ENCODE measurements at places on chromosomes 11 and 22. TPM values are rescaled to one million over a fixed set of nuclear protein-coding genes. Genes with fewer than 3 reads are reported as not detected.

Gene C22orf31
- not detected for total RNA-seq

- no peak overlapping the region for H3K27ac ChIP-seq
- H3K36me3 ChIP-seq, result no peaks in the 10 kb centered on the region
- H3K4me1 ChIP-seq, result peaks cover 7% of the 10 kb centered on the region
- no peak for DNase-seq
- H3K4me3 ChIP-seq, result no peak overlapping the region
- no peaks in the 10 kb centered on the region for H3K27me3 ChIP-seq
Observed at GRCh38 chr11:75802021-75802912, 12.7 kb upstream of the UVRAG start.

- DNase-seq, result no peak
- no peaks in the 10 kb centered on the region for H3K27me3 ChIP-seq
- H3K27ac ChIP-seq, result no peak overlapping the region
- H3K4me3 ChIP-seq, result no peak overlapping the region
- H3K36me3 ChIP-seq, result no peaks in the 10 kb centered on the region
Observed at GRCh38 chr11:2748814-2749554, 49.2 kb upstream of the KCNQ1OT1 start.

Gene CFAP300
- not detected for total RNA-seq

- peaks cover 7% of the 10 kb centered on the region for H3K36me3 ChIP-seq
- no peaks in the 10 kb centered on the region for H3K27me3 ChIP-seq
- peaks cover 63% of the 10 kb centered on the region for H3K4me1 ChIP-seq
- peak; percentile 86 for DNase-seq
- peak overlapping the region; percentile 72 for H3K27ac ChIP-seq
Observed at GRCh38 chr11:65899356-65900124, 648 bp downstream of the FOSL1 start.

Gene CD3G
- total RNA-seq, result 128 TPM

- H3K27me3 ChIP-seq, result peaks cover 29% of the 10 kb centered on the region
- peaks cover 2% of the 10 kb centered on the region for H3K36me3 ChIP-seq
- DNase-seq, result no peak
- H3K4me1 ChIP-seq, result peaks cover 26% of the 10 kb centered on the region
- H3K4me3 ChIP-seq, result no peak overlapping the region
Observed at GRCh38 chr11:59173964-59174663, 2.2 kb downstream of the DTX4 start.

DNA sequence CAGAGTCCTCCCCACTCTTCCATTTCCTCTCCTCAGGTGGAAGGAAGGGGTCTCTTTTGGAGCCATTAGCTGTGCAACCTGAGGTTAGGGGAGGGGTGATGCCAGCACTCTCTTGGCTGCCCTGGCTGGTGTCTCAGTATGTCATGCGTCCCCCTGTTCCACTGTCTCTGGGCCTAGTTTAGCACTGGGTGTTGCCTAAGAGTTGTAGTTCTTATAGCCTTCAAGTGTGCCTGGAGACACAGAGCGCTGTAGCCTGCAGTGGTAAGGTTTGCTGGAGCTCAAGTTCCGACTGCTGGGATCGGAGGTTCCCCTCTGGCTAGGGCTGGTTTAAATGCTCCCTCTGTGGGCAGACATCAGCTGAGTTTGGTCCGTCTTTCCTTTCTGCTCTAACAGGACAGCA lies 20.9 kb downstream of the OR10D3 start:
- no peak overlapping the region for H3K4me3 ChIP-seq
- no peaks in the 10 kb centered on the region for H3K36me3 ChIP-seq
- H3K4me1 ChIP-seq, result no peaks in the 10 kb centered on the region
- DNase-seq, result no peak

GRCh38 chr11:94031625-94032024 lies 10.5 kb downstream of the HEPHL1 start:
- H3K27me3 ChIP-seq, result peaks cover 6% of the 10 kb centered on the region
- H3K4me1 ChIP-seq, result no peaks in the 10 kb centered on the region
- H3K4me3 ChIP-seq, result no peak overlapping the region
- H3K36me3 ChIP-seq, result peaks cover 1% of the 10 kb centered on the region
- H3K27ac ChIP-seq, result no peak overlapping the region

DNA sequence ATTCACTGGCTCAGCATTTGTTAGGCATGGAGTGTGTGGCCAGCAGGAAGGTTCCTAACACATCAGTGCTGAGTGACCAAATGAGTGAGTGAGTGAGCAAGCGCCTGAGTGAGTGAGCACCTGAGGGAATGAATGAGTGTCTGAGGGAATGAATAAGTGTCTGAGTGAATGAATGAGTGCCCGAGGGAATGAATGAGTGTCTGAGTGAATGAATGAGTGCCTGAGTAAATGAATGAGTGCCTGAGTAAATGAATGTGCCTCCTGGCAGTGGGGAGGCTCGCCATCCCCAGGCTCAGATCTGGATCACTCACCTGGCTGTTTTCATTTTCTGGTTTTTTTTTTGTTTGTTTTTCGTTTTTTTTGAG lies 52.1 kb upstream of the TCF20 start:
- H3K4me1 ChIP-seq, result peaks cover 26% of the 10 kb centered on the region
- no peak for DNase-seq
- peaks cover 3% of the 10 kb centered on the region for H3K36me3 ChIP-seq
- H3K27ac ChIP-seq, result no peak overlapping the region

GRCh38 chr22:21044931-21045584 lies 688 bp upstream of the LRRC74B start:
- no peak for DNase-seq
- H3K36me3 ChIP-seq, result no peaks in the 10 kb centered on the region
- H3K4me3 ChIP-seq, result peak overlapping the region; percentile 84
- peaks cover 20% of the 10 kb centered on the region for H3K27me3 ChIP-seq
- H3K4me1 ChIP-seq, result peaks cover 24% of the 10 kb centered on the region

Gene OR4D5
- not detected for total RNA-seq

Gene ASPHD2
- 18.1 TPM for total RNA-seq

DNA sequence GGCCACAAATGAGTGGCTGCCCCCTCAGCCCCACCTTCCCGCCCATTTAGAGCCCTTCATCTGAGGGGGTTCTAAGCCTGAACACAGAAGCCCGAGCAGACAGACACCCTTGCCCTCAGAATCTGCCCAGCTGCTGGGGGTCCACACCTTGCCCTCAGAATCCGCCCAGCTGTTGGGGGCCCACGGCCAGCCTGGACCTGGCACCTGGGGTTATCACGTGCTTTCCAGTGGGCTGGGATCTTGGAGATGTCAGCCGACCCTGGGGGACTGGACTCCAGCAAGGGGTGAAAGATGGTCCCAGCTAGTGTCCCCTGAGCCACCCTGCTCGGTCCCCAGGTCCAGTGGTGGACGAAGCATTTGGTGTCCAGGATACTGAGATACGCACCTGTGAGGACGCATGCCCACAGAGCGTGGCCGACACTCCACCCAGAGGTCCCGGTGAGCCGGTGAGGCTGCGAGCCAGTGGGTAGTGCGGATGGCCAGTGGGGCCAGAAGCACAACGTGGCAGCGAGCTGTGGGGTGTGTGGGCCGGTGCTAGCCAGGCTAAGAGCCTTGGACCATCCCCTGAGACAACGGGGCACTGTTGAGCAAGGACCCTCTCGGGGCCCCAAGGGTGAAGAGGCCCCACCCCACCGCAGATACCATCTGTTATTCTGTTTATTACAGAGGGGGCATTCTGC lies 3.1 kb upstream of the CTSD start:
- no peaks in the 10 kb centered on the region for H3K27me3 ChIP-seq
- H3K27ac ChIP-seq, result no peak overlapping the region
- H3K36me3 ChIP-seq, result no peaks in the 10 kb centered on the region
- DNase-seq, result peak; percentile 0

DNA sequence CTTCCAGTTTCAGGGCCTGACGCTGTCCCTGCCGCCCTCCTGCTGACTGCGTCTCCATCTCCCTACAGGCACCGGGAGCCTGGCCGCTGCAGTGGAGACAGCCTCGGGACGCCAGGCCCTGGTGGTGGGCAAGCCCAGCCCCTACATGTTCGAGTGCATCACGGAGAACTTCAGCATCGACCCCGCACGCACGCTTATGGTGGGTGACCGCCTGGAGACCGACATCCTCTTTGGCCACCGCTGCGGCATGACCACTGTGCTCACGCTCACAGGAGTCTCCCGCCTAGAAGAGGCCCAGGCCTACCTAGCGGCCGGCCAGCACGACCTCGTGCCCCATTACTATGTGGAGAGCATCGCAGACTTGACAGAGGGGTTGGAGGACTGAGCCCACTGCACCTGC lies 7.0 kb downstream of the PDXP start:
- DNase-seq, result no peak
- peaks cover 26% of the 10 kb centered on the region for H3K4me1 ChIP-seq
- no peak overlapping the region for H3K27ac ChIP-seq
- H3K27me3 ChIP-seq, result no peaks in the 10 kb centered on the region

GRCh38 chr11:93735627-93736026 lies 5.7 kb downstream of the TAF1D start:
- DNase-seq, result no peak
- H3K4me3 ChIP-seq, result peak overlapping the region; percentile 85
- H3K27ac ChIP-seq, result peak overlapping the region; percentile 100
- no peaks in the 10 kb centered on the region for H3K27me3 ChIP-seq
- peaks cover 75% of the 10 kb centered on the region for H3K4me1 ChIP-seq
- H3K36me3 ChIP-seq, result peaks cover 66% of the 10 kb centered on the region

- H3K36me3 ChIP-seq, result peaks cover 2% of the 10 kb centered on the region
- no peak for DNase-seq
- H3K4me1 ChIP-seq, result peaks cover 46% of the 10 kb centered on the region
- H3K27ac ChIP-seq, result no peak within 1 kb of the TSS
Observed at GRCh38 chr11:119340335-119341221, at the start of gene C1QTNF5. TSS of gene C1QTNF5 (minus strand) at chr11:119340883. CDS start at chr11:119340397, 486 bp downstream.

Gene TMEM191B
- total RNA-seq, result 1.9 TPM

Gene PRRG4
- 0.37 TPM for total RNA-seq

DNA sequence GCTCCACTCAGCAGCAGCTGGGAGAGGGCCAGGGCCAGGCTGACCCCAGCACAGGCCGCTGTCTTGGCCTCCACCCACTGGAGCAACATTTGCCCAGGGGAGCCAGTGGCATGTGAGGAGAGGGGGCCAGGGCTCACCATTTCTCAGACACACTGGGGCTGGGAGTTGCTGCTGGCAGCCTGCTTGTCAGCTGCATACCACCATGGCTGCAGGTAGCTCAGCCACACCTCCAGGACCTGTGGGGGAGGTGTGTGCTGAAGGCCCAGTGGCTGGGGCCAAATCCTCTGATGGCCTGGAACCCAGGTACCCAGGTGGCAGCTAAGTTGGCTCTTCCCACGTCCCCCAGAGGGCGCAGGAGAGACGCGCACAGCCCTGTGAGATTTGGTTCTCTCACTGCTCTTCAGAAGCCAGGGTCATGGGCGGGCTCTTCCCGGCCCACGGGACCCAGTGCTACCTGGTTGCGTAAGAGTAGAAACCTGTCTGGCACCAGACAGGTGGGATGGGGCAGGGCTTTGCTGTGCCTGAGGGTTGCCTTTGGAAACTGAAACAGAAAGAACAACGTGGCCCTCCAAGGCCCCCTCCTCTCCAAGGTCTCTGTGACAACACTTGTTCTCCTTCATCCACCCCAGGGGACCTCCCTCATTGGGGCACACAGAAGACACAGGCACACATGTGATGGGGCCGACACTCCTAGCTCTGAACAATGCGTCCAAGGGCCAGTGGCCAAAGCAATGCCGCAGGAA lies 98.8 kb downstream of the MED15 start:
- H3K4me1 ChIP-seq, result peaks cover 14% of the 10 kb centered on the region
- H3K4me3 ChIP-seq, result no peak overlapping the region
- H3K27me3 ChIP-seq, result peaks cover 7% of the 10 kb centered on the region
- no peak overlapping the region for H3K27ac ChIP-seq

Gene IL17REL
- total RNA-seq, result 1.1 TPM

- H3K4me1 ChIP-seq, result no peaks in the 10 kb centered on the region
- H3K27me3 ChIP-seq, result peaks cover 6% of the 10 kb centered on the region
- H3K36me3 ChIP-seq, result no peaks in the 10 kb centered on the region
- no peak for DNase-seq
- H3K27ac ChIP-seq, result no peak overlapping the region
Observed at GRCh38 chr22:47411006-47411405, 648.6 kb downstream of the TBC1D22A start.

GRCh38 chr11:2360081-2360642 lies 16.9 kb upstream of the CD81 start:
- no peak for DNase-seq
- H3K4me3 ChIP-seq, result no peak overlapping the region
- H3K27ac ChIP-seq, result no peak overlapping the region
- no peaks in the 10 kb centered on the region for H3K27me3 ChIP-seq
- no peaks in the 10 kb centered on the region for H3K36me3 ChIP-seq

Gene MS4A6A
- not detected for total RNA-seq

- H3K4me1 ChIP-seq, result peaks cover 62% of the 10 kb centered on the region
- H3K36me3 ChIP-seq, result peaks cover 18% of the 10 kb centered on the region
- peak overlapping the region; percentile 99 for H3K27ac ChIP-seq
- H3K27me3 ChIP-seq, result no peaks in the 10 kb centered on the region
- peak overlapping the region; percentile 96 for H3K4me3 ChIP-seq
Observed at GRCh38 chr11:118789501-118790356, 1.2 kb downstream of the DDX6 start.

DNA sequence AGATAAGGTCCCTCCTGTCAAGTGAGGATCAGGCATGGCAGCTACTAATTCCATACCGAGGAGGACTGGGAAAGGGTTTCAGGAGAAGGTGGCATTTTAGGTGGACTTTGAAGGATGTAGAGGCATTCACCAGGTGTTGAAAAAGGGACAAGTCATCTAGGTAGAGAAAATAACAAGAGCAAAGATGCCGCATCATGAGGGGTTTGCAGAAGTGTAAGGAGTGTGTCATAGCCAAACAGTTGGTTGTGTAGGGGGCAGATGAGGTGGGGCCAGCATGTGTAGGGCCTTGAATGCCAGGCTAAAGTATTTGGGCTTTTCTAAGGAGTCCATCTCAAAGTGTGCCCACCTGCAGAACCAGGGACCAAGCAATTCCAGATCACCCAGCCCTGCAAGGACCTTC lies 11.6 kb upstream of the LRRC32 start:
- peaks cover 32% of the 10 kb centered on the region for H3K4me1 ChIP-seq
- H3K27ac ChIP-seq, result no peak overlapping the region
- no peak overlapping the region for H3K4me3 ChIP-seq
- DNase-seq, result no peak
- no peaks in the 10 kb centered on the region for H3K36me3 ChIP-seq
